ACHN (cell line): ENCODE measurements at places on chromosomes 3 and 15.

DNA sequence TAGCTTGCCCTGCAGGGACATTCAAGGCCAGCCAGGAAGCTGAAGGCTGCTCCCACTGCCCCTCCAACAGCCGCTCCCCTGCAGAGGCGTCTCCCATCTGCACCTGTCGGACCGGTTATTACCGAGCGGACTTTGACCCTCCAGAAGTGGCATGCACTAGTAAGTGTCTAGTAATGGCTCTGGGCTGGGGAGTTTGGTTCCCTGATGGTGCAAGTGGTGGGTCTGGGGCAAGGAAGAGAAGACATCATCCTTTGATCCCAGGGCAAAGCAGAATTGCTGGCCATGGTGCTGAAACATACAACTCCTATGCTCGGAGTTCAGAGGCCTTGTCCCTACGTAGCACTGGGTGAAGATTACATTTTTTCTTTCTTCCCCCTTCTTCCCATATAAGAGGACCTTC lies 311.4 kb downstream of the EPHB1 start:
- DNase-seq: peak; percentile 28

DNA sequence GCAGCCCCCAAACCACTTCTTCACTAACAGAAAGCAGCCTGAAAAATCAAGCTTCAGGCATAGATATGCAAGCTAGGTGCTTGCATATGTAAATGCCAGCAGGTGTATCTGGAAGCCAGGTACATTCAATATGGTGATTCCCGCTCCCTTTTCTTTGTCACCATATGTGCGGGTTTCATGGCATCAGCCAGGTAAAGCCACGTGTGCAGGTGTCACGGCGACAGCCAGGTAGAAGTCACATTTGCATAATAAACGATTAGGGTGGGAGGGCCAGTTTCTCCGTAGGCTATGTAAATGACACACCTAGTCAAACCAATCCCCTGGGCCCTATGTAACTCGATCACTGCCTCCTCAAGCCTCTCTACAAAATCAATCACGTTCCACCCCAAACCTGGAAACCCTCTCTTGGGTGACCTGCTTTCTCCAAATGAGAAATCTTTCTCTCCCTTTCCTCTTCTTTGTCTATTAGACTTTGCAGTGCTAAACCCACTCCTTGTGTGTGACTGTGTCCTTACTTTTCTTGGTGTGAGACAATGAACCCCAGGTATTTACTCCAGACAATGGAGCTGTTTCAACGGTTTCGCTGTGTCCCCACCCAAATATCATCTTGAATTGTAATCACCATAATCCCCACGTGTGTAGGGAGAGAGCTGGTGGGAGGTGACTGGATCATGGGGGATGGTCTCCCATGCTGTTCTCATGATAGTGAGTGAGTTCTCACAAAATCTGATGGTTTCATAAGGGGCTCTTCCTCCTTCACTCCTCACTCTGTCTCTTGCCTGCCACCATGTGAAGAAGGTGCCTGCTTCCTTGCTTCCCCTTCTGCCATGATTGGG lies 44.6 kb downstream of the ONECUT1 start:
- DNase-seq: no peak

GRCh38 chr3:98519351-98519750 lies 3.4 kb downstream of the CLDND1 start:
- no peak for DNase-seq

- DNase-seq: no peak
Measured at GRCh38 chr3:41532976-41533375, 333.7 kb downstream of the CTNNB1 start.

DNA sequence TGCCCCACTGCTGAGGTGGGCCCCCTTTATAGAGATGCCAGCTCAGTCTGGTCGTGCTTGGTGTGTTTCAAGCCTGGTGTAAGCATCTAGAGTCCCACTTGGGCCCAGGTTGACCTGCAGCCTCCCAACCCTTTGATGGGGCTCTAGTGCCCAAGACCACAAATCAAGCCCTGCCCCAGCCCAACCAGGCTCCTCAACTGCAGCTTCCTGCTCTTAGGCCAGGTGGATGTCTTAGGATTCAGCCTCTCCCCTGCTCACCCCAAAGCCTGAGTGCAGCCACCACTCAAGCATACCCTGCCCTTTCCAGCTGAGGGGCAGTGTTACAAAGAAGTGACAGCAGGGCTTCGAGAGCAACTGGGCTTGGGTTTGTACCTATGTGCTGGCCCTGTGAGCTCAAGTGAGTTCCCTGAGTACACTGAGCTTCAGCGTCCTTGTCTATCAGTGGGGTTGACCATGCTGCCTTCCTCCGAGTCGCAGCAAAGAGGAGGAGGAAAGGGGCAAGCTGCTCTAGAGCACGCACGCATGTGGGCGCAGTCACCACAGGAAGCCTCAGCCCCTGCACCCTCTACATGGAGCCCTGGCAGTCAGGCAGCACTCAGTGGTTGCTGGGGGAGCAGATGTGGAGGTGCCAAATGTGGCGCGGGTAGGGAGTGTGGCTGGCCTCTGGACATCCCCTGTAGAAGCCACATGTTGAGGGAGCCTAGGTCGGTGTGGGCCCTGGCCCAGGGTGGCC lies 120.7 kb downstream of the EEFSEC start:
- no peak for DNase-seq
